ENCODE measurements at places on chromosomes 2 and 18.
A peak's percentile ranks its signal among the peaks of the same experiment; 100 is the strongest.

GRCh38 chr2:113119111-113119510 lies 8.3 kb upstream of the IL1RN start:
- no peak for DNase-seq

DNA sequence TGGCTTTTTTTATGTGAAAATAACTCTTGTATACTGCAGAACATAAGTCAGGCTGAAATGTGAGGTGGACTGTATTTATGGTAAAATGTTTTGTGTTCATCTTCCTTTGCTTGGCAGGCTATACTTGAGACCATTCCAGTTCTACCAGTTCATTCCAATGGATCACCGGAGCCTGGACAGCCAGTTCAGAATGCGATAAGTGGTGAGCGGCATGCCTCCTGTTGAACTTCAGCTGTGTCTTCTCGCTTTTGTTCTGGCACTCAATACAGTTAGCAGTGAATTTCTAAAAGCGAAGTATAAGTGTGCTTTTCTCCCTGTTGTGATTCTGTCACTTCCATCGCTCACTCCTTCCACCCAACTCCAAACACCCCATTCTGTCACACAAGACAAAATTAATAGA lies 138.5 kb downstream of the ARHGAP28 start:
- DNase-seq, result no peak

DNA sequence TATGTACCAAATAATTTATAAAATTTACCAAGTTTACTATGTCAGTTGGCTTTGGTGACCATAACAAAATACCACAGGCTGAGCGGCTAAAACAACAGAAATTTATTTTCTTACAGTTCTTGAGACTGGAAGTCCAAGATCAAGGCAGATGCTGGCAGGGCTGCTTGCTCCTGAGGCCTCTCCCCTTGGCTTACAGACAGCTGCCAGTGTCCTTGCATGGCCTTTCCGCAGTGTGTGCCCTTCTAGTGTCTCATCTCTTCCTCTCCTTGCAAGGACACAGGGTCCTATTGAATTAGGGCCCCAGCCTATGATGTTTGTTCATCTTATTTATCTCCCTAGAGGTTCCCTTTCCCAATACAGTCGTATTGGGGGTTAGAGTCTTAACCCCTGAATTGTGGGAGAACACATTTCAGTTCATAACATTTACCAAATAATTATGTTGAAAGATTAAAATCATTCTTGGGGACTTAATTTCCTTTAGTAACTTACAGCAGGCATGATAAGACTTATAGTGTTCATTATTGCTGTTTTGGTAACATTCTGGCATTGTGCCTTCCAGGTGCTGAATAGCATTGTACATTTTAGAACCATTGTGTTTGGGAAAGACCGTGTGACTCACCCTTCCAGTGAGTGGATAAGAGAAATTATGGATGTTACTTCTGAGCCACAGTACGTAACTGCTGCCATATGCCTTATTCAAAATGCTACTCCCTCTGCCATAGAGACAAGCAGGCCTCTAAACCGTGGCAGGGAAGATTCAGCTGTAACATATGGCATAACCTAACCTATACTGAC lies 317.5 kb downstream of the TMX3 start:
- no peak for DNase-seq

DNA sequence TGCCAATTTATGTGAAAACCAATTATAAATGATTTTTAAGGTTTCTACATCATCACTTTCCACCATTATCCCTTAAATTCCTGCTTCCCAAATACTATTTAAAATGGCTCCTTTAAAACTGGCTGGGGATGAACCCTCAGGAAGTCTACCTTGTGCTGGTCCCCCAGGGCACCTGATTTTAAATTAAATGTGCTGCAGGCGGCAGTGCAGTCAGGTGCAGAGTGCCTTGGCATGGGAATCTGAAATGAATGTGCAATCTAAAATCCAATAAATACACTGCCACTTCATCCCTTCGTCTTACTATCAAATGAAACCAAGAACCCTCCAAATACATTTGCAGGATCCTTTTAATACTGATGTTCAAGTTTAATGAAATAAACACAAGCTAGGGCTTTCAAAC lies 61.8 kb downstream of the C2orf76 start:
- no peak for DNase-seq

GRCh38 chr2:29047083-29047845 lies 27.1 kb downstream of the PCARE start:
- DNase-seq, result no peak

- no peak for DNase-seq
Observed at GRCh38 chr18:74456017-74456348, 1.1 kb downstream of the DIPK1C start.

GRCh38 chr2:217331523-217332416 lies 471.9 kb upstream of the TNP1 start:
- DNase-seq, result peak; percentile 28

- DNase-seq, result no peak
Observed at GRCh38 chr18:77784759-77785379, 535.2 kb downstream of the GALR1 start.

DNA sequence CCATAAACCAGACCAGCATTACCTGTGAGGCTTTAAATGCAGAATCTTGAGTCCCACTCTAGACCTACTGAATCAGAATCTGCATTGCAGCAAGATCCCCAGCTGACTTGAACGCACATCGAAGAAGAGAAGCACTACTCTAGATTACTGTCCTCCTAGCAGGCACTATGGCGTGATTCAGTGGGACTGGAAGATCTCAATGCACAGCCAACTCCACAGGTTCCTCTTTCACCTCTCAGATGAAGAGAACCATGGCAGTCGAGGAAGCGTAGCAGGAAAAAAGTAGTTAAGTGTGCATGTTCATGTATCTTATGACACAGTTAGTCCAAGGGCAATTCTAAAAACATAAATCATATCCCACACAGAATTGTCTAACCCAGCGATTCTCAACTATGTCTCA lies 97.4 kb downstream of the STK39 start:
- no peak for DNase-seq

DNA sequence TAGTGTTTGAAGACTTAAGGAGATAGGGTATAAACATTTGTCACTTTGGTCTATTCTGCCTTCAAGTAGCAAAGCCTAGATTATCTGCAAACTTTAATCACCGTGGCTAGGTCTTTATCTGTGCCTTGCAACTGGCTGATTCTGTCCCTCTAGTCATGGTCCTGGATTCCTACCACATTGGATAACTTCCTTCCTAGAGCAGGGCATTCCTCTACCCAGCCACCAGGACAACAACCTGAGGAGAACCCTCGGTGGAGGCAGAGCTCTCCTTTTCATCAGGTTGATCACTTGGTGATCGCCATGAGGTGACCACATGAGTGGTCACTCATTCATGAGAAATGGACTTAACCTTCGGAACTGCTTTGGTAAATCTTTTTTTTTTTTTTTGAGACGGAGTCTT lies 25.3 kb upstream of the PTPRM start:
- DNase-seq, result no peak

DNA sequence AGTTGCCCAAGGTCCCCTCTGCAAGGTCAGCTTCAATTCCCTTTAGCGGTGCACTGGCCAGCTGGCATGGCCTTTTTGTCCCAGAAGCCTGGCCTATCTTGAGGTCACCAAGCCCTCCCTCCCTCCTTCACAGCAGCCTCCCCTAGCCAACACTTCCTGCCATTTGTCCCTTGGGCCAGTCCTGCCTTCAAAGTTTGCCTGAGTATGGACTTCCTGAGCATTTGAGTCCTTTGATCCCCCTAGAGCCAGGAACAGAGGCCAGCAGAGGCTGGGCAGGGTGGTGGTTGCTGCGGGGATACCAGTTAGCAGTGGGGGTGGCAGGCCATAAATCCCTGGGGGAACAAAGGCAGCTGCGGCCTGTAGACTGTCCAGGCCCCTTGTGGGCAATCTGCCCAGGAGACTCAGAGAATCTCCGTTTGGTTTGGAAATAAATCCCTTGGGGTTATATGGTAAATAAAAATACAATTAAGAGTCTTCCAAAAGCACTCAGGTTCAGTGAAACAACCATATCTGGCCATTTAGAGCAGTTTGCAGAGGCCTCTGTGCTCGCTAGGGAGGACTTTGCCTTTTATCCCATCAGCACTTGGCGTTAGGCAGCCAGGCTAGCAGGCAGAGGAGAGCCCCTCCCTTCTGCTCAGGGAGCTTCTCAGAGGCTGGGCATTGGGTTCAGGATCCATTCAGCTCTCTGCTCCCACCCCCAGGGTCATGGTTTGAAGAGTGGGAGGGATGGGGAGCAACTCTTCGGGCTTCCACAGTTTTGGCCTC lies 3.1 kb upstream of the HES6 start:
- DNase-seq, result no peak

DNA sequence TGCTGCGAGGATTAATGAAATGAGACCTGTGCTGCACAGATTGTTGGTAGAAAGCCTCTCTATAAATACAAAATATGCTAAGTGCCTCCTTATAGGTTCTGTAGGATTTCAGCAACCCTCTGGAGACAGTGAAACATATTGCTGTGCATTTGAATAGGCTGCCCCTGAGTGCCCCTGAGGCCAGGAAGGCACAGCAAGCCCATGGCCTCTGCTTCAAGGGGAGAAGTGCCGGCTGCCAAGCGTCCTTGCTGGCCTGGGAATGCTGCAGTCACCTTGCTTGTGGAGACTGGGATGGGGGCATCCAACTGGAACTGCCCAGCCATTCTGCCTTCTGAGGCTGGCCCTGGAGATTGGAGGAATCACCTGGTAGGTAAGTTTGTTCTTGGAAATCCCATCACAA lies 397.2 kb upstream of the SMIM21 start:
- DNase-seq, result no peak

DNA sequence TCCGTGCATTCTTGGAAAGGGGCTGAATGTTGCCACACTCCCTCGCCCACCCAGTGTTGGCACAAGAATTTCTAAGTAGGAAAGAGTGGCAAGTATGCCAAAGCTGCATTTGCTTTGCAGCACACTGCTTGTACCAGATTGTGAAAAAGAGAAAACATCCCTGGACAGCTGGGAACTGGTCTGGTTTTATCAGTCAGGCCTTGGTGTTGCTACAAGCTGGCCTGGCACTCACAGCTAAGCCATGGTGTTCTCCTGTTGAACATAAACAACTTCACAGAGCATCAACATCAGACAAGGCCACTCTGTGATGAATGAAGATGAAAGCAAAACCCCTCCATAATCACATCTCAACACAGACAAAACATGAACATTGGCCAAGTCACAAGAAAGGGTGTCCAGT lies 4.2 kb upstream of the TRABD2A start:
- DNase-seq, result no peak

GRCh38 chr18:79314838-79315388 lies 80.8 kb upstream of the NFATC1 start:
- no peak for DNase-seq

DNA sequence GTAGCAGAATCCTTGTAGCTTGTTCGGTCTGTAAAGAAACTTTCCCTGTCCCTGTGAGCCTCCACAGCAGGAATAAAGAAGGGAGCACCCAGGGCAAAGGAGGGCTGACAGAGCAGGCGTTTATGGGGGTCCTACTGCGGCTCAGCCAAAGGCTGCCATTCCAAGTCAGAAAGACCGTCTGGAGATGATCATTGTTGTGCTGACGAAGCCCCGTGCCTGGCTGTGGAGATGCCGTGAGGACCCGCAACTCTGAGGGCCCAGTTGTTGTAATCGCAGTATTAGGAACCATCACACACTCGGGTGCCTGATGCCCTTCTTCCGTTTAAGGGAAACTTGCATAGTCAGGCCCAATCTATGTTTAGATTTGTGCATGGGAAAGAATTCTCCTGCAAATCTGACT lies 16.9 kb upstream of the VWA3B start:
- DNase-seq, result no peak

GRCh38 chr2:38947241-38948239 lies 57.9 kb downstream of the ARHGEF33 start:
- peak; percentile 48 for DNase-seq

- DNase-seq, result no peak
Observed at GRCh38 chr2:118380915-118381653, 292.8 kb downstream of the INSIG2 start.

DNA sequence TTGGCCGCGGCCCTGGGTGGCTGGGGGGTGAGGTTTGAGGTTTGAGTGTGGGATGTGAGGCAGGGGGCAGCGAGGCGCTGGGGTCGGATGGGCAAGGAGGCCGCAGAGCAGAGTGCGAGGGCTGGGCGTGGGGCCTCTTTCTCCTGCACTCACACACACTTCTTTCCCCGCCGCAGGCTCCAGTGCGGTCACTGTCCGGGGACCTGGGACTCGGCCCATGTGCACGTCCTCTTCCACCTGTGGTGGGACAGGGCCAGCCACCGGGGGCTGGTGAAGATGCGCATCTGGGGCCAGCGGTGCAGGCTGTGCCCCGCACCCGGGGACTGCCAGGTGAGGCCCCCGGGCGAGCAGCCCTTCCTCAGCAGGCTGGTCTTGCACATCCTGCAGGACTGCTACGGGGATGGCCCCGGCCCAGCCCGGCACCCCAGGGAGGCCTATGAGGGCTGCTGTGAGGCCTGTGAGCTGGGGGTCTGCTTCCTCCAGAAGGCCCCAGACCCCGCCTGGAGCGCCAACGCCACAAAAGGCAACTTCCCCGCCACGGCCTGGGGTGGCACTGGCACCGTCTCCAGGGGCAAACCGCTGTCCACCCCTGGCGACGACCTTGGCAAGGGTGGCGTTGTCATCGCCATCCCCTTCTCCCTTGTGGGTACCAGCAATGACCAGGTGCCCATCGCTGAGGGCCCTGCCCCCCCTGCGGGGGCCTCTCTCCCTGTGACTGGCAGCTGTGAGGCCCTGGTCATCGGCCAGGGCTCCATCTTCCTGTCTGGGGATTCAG lies 2.2 kb downstream of the RTP5 start:
- no peak for DNase-seq

DNA sequence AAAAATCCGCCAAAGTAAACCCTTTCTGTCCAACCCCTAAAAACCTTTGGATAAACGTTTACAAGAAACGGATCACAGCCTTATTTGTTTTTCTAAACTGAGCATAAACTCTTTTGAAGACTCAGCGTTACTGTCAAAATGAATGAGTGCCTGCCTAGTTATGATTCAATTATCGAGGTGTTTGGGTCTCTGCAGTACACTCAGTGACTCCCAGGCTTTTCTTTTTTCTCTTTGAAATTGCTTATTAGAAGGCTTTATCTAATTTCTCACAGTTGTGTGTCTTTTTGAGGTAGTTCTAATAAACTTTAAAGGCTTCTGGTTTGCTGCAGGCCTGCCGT lies 663 bp downstream of the RHBDD1 start:
- DNase-seq, result no peak

DNA sequence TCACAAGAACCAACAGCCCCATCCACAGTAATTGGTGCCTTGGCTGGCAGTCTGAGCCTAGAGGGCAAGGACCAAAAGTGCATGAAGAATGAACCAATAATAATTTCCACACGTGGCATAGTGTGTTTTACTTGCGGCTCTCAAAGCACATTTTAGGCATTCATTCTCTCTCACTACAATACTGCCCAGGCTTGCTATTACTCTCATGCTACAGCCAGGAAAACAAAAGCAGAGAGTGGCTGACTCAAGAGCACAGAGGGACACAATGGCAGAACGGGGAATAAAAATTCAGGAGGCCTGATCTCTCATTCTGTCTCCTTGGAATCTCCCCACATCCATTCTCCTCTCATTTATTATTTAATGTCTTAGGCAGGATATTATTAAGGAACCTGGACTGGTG lies 57.0 kb upstream of the NOL4 start:
- DNase-seq, result no peak

GRCh38 chr2:192377173-192377572 lies 182.4 kb upstream of the TMEFF2 start:
- DNase-seq, result no peak

Measured in progenitor cell of endocrine pancreas (in vitro differentiated cells).